ENCODE measurements at places on chromosomes 2 and 18.

DNA sequence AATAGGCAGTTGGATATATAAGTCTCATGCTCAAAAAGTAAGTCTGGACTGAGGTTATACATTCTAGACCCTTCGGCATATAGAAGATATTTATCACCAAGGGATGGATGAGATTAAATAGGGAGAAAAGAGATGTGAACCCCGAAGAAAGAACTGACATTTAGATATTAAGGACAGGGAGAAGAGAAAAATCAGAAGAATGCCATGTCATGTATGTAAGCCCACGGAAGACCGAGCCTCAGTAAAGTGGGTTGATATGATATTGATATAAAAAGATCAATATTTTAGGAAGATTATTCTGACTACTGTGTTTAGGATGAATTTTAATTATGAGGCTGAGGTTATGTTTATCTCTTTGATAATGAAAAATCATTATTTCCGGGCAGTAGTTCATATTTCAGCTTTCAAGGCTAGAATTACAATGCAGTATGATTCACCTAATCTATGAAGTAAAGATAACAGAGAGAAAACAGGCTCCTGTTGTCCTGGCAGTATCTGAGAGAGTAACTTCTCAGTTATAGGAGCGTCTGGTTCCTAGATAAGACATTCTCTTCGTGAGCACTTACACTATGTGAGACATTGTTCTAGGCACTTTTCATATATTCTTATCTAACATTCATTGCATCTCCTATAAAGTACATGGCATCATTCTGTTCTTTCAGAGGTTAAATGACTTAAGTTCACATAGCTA, 83.0 kb downstream of the UBR3 start:
- no peak for DNase-seq

- DNase-seq: no peak
Observed at GRCh38 chr18:22210311-22210754, 40.9 kb downstream of the GATA6 start.

DNA sequence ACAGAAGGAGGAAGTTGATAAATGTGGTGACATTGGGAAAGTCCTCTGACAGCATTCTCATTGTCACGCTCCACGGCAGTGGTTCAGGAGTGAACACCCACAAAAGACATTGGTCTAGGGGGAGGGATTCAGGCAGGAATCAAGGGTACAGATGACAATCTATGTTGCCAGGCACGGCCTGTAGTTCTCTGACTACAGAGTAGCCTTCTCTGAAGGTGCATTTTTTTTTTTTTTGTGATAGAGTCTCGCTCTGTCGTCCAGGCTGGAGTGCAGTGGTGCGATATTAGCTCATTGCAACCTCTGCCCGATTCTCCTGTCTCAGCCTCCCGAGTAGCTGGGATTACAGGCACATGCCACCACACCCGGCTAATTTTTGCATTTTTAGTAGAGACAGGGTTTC, 7.4 kb upstream of the MOB1A start:
- DNase-seq: peak; percentile 14

DNA sequence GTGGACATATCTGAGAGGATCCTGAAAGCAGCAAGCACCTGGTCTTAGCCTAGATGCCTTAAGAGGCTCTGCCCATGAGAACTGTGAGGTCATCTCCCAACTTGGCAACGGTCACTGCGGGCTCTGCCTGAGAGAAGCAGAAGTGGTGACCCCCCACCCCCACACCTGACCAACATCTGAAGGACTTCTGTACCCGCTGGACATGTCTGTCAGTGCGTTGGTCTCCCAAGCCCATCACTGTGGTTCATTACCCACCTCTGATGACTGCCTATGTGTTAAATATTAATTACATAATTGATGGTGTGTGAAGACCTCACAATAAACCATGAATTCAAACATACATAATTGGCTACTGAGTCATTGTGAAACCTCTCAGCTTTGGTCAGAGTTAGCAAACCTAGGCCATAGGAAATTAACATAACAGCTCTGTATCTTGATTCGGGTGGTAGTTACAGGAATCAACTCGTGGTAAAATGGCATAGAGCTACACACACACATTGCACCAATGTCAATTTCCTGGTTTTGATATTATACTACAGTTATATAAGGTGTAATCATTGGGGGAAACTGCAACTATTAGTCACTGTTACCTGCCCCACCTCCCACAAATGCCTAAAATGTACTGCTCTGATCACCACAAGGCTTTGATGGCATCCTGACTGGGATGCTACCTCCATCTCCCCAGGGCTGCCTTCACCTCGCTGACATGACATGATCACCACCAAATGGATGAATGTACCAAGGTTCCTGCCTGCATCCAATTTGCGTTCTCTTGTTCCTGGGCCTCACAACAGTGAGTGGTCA, 4.3 kb upstream of the GALNT1 start:
- DNase-seq: no peak

DNA sequence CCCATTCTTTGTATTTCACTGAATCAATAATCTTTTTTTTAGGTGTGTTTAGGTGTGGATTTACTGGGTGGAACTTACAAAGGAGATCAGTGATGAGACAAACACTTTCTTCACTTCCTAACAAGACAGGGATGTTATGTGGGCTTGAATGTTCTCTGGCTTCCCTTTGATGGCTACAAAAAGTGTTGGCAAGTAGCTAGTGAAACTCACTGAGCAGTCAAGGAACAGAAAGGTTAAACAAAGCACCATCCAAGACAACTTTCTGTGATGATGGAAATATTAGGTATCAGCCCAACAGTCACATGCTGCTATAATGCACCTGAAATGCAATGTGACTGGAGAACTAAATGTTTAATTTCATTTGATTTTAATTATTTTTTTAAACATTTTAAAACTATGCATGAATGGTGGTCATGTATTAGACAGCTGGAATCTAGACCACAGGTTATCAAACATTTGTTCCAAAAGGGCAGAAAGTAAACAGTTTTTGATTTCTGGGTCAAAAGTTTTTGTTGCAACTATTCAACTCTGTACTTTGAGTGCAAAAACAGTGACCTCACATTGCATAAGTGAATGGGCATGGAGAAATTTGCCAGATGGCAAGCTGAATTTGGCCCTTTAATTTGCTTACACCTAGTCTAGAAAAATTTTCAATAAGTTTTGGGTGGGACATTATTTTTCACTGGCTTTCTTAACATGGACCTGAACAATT, 1272.7 kb upstream of the TMEFF2 start:
- DNase-seq: no peak

GRCh38 chr2:46387292-46387691, 90.1 kb downstream of the EPAS1 start:
- no peak for DNase-seq

- DNase-seq: no peak
Observed at GRCh38 chr2:18262601-18263000, 297.9 kb downstream of the RDH14 start.

DNA sequence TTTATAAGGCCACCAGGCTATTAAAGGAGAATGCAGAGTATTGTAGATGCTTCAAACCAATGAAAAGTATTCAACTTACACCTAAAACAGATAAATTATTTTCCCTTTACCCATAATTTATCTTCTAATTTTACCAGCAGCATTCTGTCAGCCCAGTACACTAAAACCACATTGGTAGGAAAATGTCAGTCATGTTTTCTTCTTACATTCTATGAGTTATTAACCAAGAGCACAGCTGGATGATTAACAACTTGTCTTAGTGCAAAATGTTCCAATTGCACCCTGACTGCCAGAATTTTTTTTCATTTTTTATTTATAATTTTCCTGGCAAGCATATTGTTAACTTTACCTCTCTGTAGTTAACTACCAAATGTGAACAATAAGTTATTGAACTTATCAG, 79.0 kb upstream of the WDR75 start:
- DNase-seq: no peak

- no peak for DNase-seq
Observed at GRCh38 chr18:29660777-29661176, 1381.8 kb downstream of the DSC3 start.

GRCh38 chr2:161036926-161037325, 123.3 kb upstream of the TANK start:
- DNase-seq: no peak

GRCh38 chr18:63492851-63493250, 16.1 kb downstream of the SERPINB5 start:
- DNase-seq: no peak

DNA sequence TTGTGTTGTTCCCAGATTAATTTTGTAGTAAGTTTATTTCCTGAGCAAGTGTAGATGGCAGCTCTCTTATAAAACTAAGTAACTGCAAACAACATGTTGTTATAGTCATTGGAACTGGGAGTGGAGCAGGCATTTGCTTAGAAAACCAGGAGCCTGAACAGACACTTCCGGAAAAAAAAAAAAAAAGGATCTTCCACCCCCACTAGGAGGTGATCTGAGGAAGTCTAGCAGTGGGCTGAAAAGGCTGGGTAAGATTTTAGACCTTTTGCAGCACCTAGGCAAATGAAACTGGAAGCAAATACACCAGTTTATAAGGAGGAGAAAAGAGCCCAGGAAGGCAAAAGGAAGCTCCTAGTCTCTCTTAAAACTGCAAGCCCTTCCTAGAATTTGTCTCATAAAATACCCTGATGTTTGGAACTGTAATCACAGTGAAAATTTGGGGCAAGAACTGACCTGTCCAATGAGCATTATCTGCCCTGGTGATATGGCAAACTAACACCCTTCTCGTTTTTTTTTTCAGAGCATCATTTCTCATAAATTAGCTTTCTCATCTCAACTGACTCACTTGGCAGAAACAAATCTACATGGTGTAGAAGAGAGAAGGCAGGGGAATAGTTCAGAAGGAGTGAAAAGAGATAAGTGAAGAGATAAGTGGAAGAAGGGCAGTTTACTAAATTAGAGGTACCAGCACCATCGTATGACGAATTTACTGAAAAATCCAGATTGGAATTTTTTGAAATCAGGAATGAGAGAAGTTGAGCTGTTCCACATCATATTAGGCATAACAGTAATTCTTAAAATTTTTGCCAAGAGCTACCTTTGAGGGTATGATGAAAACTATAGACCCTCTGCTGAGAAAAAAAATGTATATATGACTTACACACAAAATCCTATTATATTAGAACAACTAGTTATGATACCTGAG, 4.2 kb upstream of the CCNYL1 start:
- no peak for DNase-seq

GRCh38 chr2:11314487-11314886, 29.9 kb downstream of the ROCK2 start:
- DNase-seq: no peak

GRCh38 chr2:239240414-239240881, 160.4 kb downstream of the HDAC4 start:
- DNase-seq: peak; percentile 73

GRCh38 chr2:201939453-201939941, 94.2 kb upstream of the FZD7 start:
- DNase-seq: no peak

DNA sequence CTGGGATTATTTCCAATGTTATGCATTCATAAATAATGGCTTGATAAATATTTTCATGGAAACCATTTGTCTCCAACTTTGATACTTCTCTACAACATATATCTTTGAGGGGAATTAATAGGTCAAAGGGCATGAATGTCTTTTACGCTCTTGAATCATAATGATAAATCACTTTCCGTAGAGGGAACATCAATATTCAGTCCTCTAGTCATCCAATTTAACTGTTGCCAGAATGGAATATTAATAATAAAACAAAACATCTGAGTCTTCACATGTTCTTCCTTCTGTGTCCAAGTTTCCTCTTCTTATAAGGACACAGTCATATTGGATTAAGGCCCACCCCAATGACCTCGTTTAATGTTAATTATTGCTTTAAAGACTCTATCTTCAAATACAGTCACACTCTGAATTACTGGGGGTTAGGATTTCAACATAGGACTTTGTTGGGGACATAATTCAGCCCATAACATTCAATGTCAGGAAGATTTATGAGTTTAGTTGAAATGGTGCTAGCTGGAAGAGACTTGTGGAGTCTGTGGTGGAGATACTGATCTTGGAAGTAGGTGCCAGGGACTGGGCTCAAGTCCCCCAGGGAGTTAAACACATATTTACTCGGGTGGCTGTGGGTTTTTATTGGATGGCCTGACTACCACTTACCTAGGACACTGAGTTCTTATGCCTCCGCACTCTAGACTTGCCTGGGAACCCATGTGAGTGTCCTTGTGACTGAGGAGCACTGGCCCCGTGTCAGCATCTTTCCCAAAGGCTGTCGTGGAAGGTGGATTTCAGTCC, 85.0 kb upstream of the SEC11C start:
- DNase-seq: no peak

DNA sequence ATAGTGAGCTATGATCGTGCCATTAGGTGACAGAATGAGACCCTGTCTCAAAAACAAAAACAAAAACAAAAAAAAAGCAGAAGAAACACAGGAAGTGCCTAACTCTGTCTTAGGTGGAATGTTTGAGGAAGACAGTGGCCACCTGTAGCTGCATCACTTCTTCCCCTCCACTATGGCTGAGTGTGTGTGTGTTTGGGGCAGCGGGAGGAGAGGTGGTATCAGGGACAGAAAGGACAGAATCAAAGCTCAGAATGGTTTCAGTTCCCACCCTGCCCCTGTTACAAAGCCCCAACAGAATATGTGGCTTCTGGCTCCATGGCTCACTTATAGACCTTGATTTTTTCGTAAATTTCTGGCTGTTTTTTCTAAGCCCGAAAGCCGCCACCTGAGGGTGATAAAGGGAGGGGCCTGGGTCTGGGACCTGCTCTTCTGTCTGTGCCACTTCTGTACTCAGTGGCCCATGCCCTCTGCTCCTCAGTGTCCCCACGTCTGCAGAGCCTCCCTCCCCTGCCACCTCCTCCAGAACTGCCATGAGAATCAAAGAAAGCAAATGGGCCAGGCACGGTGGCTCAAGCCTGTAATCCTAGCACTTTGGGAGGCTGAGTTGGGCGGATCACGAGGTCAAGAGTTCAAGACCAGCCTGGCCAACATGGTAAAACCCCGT, 27.4 kb downstream of the SERTAD2 start:
- no peak for DNase-seq

GRCh38 chr2:229378386-229378785, 107.3 kb upstream of the PID1 start:
- DNase-seq: no peak

DNA sequence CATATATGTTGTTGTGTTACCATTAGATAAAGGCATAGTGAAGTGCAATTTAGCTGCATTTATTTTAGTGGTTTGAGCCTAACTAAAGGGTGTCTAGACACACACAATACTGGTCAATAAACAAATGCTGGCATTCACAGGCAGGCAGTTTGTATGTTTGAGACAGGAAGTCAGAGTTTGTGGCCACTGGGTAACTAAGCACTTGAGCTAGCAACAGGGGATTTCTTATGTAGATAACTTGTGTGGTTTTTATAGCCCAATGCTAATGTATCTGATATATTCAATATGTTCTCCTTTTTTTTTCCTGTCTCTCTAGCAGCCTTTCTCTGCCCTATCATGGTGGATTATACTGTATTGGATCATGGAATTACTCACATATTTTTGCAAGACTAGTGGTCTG, 38.1 kb downstream of the LRRTM4 start:
- DNase-seq: no peak

DNA sequence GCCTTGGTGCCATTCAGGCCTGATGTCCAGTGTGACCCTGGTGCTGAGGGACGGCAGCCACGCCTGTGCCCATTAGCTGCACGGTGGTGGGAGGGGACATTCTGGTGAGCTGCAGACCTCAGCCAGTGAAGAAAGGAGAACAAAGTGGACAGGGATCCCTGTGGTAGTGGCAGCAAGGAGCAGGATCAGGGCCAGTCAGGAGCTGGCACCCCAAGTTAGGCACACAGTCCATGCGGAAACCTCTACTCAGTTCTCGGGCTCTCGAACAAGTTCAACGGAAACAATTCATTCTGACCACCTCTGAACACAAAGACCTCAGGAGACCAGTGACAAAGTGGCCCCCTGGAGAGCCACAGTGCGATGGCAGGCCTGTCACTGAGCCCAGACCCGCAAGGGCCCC, 30.1 kb downstream of the COA5 start:
- no peak for DNase-seq

- DNase-seq: no peak
Observed at GRCh38 chr2:125643128-125643527, 1012.8 kb upstream of the GYPC start.
